ENCODE measurements at places on chromosomes 5 and 9.

DNA sequence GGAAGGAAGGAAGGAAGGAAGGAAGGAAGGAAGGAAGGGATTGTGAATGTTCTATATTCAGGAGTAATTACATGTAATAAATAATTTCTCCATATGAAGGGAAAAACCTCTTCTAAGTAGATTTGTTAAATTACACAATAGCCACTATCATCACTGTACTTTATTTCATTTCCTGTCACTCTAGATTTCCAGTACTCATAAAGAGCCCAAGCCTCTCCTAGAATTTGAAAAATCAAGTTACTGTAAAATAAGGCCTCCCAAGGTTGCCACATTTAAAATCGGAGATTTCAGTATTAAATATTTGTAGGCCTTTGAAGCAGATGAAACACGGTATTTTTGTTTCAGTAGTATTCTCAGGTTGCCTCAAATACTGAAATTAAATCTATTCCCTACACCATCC, 499.0 kb downstream of the CDH10 start:
- DNase-seq: no peak

GRCh38 chr9:37324261-37324683, 98.2 kb upstream of the GRHPR start:
- no peak for DNase-seq

DNA sequence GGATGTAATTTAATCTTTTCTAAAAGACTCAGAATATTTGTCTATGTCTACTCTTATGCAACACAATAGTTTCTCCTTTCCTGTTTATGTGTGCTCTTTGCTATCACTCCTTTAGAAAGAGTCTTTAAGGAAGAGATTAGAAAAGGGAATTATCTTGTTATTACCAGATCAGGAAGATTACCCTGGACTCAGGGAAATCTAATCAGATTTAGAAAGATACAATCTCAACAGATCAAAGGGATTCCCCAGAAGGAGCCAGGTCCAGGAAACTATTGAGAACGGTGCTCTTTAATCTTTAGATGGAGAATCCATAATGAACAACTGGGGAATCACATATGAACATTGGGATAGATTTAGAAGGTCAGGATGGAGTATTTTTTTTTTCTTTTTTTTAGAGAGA, 32.4 kb upstream of the ZFR start:
- DNase-seq: no peak

DNA sequence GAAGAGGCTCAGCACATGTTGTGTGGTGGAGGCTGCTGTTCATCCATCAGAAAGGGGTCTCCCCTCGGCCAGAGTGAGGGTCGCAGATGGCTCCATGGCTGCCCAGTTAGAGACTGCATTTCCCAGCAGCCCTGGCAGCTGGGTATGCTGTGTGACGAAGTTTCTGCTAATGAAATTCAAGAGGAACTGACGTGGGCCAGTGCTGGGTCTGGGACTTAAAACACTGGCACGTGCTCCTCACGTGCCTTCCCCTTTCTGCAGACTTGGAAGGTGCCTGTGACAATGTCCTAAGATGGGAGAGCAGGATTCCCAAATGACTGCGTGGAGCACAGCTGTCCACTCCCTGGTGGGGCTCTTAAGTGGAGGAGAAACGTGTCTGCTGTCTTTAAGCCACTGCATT, 114.5 kb upstream of the RAPGEF1 start:
- no peak for DNase-seq

- DNase-seq: no peak
These were observed 51.5 kb downstream of the SV2C start for GRCh38 chr5:76134646-76135045.

- DNase-seq: no peak
These were observed 522 bp downstream of the CDK20 start for GRCh38 chr9:87973730-87974292.

DNA sequence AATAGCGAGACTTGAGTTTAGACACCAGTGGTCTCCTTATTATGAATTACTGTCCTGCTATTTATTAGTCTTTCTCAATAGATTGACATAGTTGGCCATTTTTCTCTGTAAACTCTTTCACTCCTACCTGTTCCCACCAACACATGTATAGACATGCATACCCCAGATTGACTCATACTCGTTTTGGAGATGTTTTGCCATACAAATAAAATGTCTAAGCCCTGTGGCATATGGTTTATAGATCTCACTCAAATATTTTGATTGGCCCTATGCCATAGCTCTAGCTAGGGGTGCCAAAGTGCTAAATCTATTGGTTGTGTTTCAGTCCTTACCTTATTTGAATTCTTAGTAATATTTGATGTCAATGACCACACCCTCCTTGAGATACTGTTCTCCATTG, 42.3 kb downstream of the CAMK4 start:
- DNase-seq: no peak

GRCh38 chr9:87638292-87638691, 87.6 kb upstream of the CTSL start:
- no peak for DNase-seq

DNA sequence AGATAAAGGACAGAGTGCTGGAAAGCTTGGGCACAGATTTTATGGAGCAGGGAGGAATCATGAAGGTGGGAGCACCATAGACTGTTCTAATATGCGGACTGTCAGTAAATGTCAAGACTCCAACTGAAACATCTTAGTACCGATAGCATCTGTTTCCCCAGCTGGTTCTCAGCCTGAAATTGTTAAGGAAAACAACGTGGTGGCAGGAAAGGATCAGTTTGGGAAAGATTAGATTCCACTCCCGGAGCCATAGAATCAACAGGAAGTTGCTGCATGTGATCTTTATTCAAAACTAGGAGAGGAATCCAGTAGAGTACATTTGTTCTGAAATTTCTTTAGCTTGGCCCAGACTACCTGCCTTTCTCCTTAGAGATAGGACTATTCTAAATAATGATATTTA, 559.1 kb downstream of the CSNK1G3 start:
- no peak for DNase-seq

- DNase-seq: no peak
These were observed 610.0 kb downstream of the MAT2B start for GRCh38 chr5:164115420-164115819.

GRCh38 chr5:144467792-144468191, 297.1 kb downstream of the KCTD16 start:
- no peak for DNase-seq

GRCh38 chr9:136787690-136788400, 3.3 kb upstream of the TMEM141 start:
- peak; percentile 62 for DNase-seq

GRCh38 chr5:177176175-177176711, 42.7 kb downstream of the NSD1 start:
- DNase-seq: no peak

DNA sequence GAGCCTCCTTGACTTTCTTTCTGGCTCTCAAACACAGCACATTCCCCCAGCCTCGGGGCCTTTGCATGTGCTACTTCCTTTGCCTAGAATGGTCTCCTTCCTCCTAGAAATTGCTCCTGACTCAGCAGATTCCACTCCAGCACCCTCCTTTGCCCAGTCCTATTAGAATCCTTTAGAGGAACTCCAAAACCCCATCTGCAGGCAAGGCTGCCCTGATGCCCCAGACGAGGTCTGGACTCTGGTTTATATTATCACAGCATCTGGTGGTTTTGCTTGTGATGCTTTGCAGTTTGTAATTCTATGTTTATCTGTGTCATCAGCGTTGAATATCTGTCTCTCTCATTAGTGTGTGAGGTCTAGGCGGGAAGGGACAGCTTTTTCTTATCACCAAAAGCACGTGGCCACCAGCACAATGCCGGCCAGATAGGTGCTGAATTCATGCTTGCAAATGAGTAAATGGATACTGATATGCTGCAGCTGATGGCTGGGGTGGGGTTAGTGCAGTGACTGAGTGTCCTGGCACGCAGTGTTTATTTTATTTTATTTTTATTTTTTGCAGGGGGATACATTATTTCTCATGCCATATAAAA, 30.0 kb upstream of the ANKH start:
- no peak for DNase-seq

DNA sequence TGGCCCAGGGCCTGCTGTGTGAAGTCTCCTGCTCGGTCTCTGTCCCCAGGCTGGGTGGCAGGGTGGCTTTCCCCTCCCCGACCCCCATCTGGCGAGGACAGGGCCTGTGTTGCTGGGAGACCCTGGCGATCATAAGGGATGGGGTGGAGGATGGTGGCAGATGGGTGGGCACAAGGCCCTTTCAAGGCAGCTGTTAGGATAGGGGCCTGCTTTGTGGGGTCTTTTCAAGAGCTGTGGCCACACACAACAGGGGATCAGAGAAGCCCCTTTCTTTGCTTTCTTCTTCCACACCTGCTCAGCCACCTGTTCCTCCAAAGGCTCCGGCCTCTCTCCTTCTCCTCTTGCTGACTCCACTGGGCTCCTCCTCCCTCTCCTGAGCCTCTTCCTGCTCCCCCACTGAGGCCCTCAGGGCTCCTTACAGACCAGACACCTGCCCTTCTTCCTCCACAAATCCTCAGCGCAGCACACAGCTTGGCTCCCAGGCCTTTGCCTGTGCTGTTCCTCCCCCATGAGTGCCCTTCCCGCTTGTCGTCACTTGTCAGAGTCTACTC, 15.0 kb upstream of the NEURL1B start:
- no peak for DNase-seq

DNA sequence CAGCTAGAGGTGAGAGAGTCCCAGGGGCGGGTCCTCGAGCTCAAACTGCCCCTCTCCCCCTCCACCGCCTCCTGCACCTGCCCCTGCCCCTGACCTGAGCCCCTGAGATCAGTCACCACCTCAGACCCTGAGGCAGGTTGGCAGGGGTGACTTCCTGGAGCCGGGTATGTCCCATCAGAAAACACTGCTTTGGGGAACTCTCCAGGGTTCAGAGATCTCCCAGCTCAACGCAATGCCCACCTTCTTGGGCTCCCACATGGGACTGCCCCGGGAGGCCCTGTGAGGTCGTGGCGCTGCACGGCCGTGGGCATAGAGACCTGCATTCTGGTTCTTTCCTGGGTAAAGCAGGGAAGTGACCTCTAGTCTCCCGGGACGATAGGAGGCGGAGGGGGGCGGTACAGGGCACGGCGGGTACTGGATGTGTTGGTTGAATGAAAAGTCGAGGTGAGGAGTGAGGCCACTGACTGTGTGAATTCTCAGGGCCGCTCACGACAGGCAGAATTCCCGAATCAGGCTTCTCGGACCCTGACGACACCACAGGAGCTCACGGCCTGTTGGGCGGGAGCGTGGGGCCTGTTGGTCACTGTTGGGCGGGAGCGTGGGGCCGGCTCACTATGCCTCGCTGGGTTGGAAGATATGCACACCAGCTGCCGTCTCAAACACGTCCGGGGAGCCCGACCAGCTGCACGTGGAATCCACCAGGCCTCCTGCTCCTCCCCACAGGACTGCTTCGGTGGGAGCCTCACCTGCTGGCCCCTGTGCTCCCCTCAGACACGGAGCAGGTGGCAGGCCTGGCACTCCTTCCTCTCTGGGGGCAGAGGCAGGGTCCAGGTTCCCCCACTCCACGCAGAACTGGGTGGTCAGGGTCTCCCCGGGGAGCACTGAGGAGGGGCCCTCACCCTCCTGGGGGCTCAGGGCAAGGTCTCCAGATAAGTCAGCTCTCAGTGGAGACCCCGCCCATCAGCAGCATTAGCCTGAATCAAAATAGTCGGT, 178.0 kb upstream of the PPP1R26 start:
- no peak for DNase-seq

GRCh38 chr5:44318883-44319282, 70.3 kb downstream of the FGF10 start:
- no peak for DNase-seq

DNA sequence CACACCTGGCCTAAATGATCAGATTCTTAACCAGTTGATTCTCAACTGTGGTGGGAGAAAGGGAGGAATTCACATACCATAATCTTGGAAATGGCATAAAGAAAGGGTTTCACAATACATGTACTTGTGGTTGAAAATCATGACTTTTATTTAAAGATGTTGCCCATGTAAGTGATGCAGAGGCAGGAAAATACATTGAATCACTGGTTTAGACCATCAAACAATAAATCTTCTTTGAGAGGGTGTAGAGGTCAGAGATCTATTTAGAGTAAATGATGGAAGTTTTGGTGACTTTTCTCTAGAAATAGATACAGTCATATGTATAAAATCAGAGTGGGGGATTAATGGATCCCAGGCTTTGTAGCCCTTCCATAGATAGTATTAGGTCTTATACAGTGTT, 15.4 kb downstream of the NDUFS4 start:
- DNase-seq: no peak

DNA sequence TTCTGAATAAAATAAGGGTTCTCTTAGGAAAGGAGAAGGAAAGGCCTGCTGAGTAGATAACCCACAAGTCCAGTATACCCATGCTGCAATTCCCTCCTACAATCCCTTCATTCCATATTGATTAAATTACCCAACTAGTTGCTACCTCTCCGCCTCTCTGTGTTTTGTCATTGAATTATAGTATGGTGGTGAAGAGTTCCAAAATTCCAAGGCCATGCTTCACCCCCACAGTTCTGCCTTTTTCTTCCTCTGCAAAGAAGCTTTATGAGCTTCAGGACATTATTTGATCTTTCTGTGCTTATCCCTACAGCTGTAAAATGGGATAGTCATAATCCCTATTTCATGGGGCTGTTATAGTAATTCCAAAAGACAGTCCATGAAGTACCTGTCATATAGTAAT, 215.6 kb downstream of the ACTL7B start:
- no peak for DNase-seq

GRCh38 chr9:15942831-15943424, 390.1 kb downstream of the CCDC171 start:
- no peak for DNase-seq

GRCh38 chr9:90926936-90927335, 125.3 kb downstream of the SYK start:
- DNase-seq: no peak

DNA sequence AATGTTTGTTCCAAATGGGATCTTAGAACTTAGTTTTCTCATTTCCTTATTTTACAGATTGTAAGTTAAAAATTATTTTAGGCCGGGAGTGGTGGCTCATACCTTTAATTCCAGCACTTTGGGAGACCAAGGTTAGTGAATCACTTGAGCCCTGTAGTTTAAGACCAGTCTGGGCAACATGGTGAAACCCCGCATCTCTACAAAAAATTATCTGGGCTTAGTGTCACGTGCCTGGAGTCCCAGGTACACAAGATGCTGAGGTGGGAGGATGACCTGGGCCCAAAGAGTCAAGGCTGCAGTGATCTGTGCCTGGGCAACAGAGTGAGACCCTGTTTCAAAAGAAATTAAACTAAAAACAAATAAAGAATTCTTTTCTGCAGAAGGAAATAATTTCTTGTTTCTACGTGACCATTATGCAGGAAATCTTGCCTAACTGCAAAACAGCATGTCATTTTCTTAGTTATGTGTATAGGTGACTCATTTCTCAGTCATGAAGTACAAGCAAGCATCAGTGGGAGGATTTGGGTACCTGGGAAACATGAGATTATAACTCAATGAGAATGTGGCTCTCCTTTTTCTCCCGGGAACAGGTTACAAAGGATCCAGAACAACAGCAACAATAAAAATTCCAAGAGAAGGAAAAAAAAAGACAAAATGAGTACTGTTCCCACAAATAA, 375.1 kb upstream of the ST8SIA4 start:
- DNase-seq: no peak

DNA sequence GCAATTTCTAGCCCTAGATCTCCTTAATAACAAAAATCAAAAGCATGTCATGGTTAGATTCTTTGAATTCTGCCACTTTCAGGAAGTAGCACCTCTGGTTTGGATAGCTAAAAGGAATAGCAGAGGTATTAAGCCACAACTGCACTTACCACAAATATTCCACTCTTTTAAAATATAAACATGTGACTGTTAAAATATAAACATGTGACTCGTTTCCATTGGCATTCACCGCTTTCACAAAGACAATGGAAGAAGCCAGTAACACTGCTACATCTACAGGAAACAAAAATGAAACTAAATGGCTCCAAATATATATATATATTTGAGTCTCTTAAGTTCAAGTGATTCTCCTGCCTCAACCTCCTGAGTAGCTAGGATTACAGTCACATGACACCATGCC, 222.9 kb downstream of the ARL15 start:
- DNase-seq: no peak

All from activated CD8-positive, alpha-beta memory T cell treated with anti-CD3 and anti-CD28 coated beads, Interleukin-2, amount 50 U/mL, for 4 hours (primary cell).